ENCODE measurements at places on chromosomes 2 and 18.
A peak's percentile ranks its signal among the peaks of the same experiment; 100 is the strongest.

- no peak for DNase-seq
Measured at GRCh38 chr2:200405599-200406298, 99.3 kb downstream of the SPATS2L start.

- no peak for DNase-seq
Measured at GRCh38 chr2:236346366-236346765, 82.2 kb upstream of the ASB18 start.

DNA sequence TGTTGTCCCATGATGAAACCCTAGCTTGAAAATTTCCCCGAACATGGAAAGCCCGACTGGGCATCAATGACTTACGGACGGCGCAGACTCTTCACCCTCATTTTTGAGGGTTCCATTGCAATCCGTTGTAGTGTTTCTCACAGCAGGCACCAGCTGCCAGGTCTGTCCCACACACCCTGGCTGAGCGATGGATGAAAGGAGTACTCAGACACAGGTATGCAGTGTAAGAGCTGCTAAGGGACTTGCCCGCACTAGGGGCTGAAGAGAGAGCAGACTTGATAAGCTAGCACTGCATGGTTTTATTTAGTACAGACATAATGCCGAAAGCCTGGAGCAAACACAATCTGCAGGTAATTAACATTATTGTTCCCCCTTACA, 15.8 kb downstream of the DYNAP start:
- DNase-seq, result no peak

- DNase-seq, result peak; percentile 39
Measured at GRCh38 chr18:57004366-57005121, 142.3 kb upstream of the BOD1L2 start.

DNA sequence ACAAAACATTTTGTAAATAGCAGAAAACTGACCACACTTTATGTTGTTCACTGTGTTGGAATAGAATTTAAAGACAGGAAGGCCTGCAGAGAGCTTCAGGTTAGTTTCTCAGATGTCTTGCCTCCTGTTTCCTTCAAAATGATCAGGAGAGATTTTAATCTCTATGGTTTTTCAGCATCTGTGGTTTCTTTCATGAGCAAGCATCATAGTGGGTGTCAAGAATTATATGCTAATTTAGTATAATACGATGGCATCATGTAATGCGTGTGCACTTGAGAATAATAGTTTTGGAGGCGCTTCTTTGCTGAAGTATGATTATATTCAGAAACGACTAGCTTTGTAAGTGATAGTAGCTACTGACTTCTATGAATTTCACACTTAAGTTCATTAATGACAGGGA, 149.9 kb downstream of the PLCL1 start:
- DNase-seq, result no peak

- DNase-seq, result no peak
Measured at GRCh38 chr2:224937887-224938286, 104.4 kb downstream of the DOCK10 start.

GRCh38 chr2:236872015-236872414, 213.7 kb upstream of the COPS8 start:
- DNase-seq, result no peak

DNA sequence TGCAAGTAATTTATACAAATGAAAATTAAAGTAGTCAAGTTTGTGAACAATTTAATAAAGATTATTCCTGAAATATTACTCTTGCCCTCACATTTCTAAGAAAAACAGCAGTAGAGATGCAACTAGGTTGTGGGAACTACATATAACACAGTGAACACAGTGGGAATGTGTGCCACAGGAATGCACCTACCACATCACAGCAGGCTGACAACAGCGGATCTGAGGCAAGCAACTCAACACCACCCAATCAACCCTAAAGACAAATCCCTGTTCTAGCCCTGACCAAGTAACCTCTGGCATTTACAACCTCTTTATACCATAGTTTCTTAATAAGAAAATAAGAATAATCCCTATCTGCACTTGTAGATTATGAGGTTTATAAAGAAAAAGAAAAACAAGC, 23.4 kb downstream of the MBOAT2 start:
- no peak for DNase-seq

GRCh38 chr2:43005245-43005974, 213.0 kb upstream of the HAAO start:
- no peak for DNase-seq

GRCh38 chr2:226800941-226801784, 1.5 kb upstream of the IRS1 start:
- no peak for DNase-seq

- no peak for DNase-seq
Measured at GRCh38 chr18:59220164-59220783, 316 bp downstream of the GRP start.

All from GF-D8 (cell line).